CD8-positive, alpha-beta memory T cell (primary cell): ENCODE measurements at places on chromosomes 3 and 15. TPM values are rescaled to one million over a fixed set of nuclear protein-coding genes. Genes with fewer than 3 reads are reported as not detected.

DNA sequence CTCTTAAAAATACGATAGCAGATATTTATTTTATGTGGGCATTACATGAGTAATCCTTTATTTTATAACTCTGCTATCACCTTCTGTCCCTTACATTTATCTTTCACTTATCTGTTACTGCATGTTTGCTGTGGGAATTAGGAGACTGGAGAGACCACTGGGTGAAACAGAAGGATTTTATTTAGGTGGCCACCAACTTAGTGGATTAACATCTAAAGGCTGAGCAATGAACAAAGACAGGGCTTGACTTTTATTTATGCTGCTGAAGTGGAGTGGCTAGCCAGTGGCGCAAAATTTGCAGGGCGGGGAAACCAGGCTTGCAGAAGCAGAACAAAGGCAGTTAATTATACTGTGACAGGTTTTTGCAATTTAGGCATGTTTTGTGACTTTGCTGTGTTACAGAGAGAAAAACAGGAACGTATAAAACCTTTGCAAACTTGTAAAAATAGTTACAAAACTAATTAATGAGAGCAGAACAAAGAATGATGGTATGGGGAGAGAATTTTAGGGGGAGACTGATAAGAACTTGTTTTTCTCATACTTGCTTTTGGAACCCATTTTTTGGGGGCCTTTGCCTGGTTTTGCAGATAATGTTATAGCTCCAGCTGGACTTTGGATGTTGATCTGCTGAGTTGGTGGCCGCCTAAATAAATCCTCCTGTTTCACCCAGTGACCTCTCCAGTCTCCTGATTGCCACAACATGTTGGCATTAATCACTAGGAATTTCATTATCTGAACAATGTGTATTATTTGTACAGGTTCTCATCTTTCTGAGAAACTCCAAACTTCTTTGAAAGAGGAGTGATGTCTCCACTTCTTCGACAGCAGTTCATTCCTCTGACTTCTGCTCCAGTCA lies 18.0 kb downstream of the KLHL24 start:
- DNase-seq, result no peak
- no peak overlapping the region for H3K27ac ChIP-seq
- peaks cover 17% of the 10 kb centered on the region for H3K36me3 ChIP-seq
- H3K4me1 ChIP-seq, result no peaks in the 10 kb centered on the region

- H3K4me3 ChIP-seq, result no peak overlapping the region
- DNase-seq, result no peak
- H3K36me3 ChIP-seq, result no peaks in the 10 kb centered on the region
- H3K27me3 ChIP-seq, result no peaks in the 10 kb centered on the region
- no peak overlapping the region for H3K27ac ChIP-seq
Observed at GRCh38 chr3:34584971-34585370, 786.5 kb downstream of the PDCD6IP start.

GRCh38 chr3:5058471-5058951 lies 63.6 kb upstream of the ARL8B start:
- H3K4me1 ChIP-seq, result no peaks in the 10 kb centered on the region
- no peak overlapping the region for H3K27ac ChIP-seq
- no peaks in the 10 kb centered on the region for H3K27me3 ChIP-seq
- no peak overlapping the region for H3K4me3 ChIP-seq
- no peaks in the 10 kb centered on the region for H3K36me3 ChIP-seq

DNA sequence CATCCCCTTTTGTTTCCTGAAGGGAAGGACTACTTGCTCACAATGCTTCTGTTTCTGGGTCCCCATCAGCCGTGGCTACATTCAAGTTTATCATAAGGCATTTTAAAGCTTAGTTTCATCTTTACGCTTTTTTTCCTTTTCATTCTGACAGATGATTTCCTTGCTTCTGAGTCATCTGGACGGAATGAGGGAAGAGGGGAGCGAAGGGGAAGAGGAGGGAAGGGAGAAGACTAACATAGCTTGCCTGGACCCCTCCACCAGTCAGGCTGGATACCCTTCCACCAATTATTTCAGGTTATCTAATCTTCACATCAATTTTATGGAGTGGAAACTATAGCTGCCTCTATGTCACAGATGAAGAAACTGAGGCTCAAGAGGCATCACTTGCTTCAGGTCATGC lies 27.6 kb downstream of the FAM3D start:
- H3K4me1 ChIP-seq, result no peaks in the 10 kb centered on the region
- H3K27me3 ChIP-seq, result no peaks in the 10 kb centered on the region
- H3K4me3 ChIP-seq, result no peak overlapping the region
- no peak for DNase-seq

- no peak overlapping the region for H3K27ac ChIP-seq
- H3K4me1 ChIP-seq, result no peaks in the 10 kb centered on the region
- H3K4me3 ChIP-seq, result no peak overlapping the region
- H3K36me3 ChIP-seq, result no peaks in the 10 kb centered on the region
- DNase-seq, result no peak
Observed at GRCh38 chr15:47484059-47484458, 233.2 kb upstream of the SEMA6D start.

DNA sequence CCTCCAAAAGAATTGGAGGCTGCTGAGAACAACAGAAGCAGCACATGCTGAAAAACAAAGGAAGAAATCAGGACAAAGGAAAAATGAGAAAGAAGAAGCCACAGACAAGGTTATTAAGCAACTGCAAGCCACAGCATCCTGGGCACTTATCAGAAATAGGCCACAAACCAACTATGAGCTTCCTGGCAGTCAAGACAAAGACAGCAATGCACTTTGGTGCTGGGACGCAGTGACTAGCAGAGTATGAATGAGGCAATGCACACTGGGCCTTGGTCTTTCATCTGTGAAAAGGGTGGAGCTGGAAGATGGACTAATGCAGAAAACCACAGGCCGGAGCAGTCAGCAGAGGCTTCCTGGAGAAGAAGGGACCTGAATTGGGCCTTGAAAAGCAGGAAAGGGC lies 56.0 kb upstream of the LINGO1 start:
- no peaks in the 10 kb centered on the region for H3K36me3 ChIP-seq
- no peaks in the 10 kb centered on the region for H3K4me1 ChIP-seq
- no peak overlapping the region for H3K4me3 ChIP-seq
- H3K27ac ChIP-seq, result no peak overlapping the region
- no peak for DNase-seq

DNA sequence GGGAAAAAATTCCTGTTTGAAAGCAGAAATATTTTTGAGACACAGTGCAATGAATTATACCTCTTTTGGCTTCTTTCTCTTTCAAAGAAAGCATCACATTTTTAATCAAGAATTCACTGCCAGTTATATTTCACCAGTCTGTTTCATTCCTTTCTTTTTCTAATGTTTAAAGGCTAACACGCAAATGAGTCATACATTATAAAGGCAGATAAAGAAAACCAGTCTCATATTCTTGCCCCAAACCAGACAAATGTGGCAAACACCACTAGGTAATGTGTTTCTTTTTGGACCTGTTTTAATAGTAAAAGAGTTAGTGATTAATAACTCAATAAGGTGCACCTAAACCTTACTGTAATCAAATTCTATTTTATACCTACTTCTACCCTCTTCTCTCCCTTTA lies 83.8 kb downstream of the PLOD2 start:
- H3K27ac ChIP-seq, result no peak overlapping the region
- H3K4me1 ChIP-seq, result no peaks in the 10 kb centered on the region
- DNase-seq, result no peak

GRCh38 chr3:3082234-3082924 lies 27.8 kb downstream of the IL5RA start:
- H3K36me3 ChIP-seq, result no peaks in the 10 kb centered on the region
- no peaks in the 10 kb centered on the region for H3K27me3 ChIP-seq
- no peaks in the 10 kb centered on the region for H3K4me1 ChIP-seq

DNA sequence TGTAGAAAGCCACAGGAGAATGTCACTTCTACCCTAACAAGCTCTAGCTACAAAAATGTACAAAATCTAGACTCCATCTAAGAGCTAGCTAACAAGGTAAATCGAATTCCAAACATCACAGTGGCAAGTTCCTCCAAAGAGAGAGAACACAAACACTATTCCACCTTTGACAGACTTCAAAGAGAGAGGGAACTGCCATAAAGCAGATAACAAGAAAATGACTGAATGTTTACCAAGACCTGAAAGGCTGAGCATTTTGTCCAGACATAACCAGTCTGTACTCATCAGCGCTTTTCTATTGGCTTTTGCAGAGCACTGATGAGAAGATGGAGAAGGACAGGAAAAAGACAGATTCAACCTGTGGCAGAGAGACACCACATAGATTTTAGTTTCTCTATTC lies 1419.6 kb upstream of the ALCAM start:
- no peaks in the 10 kb centered on the region for H3K36me3 ChIP-seq
- H3K4me1 ChIP-seq, result no peaks in the 10 kb centered on the region
- DNase-seq, result no peak
- no peak overlapping the region for H3K27ac ChIP-seq

- no peaks in the 10 kb centered on the region for H3K27me3 ChIP-seq
- H3K27ac ChIP-seq, result no peak overlapping the region
- no peaks in the 10 kb centered on the region for H3K36me3 ChIP-seq
Observed at GRCh38 chr3:13198264-13198879, 125.1 kb upstream of the IQSEC1 start.

DNA sequence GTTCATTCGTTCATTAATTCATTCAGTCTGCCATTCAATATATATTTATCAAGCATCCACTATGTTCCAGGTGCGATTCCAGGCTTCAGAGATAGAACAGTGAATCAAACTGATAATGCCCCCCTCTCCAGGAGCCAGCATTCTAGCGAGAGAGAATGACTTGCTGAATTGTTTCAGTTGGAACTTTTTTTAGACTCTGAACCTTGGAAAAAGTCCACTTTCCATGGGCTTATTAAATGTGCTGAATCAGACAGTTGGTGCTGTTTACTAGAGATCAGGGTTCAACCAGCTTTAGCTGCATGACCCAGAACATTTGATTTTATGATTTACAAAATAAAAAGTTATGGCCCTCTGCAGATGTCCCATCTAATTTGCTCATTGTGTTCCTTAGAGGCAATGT lies 213.2 kb downstream of the THSD4 start:
- no peak overlapping the region for H3K4me3 ChIP-seq
- DNase-seq, result no peak

DNA sequence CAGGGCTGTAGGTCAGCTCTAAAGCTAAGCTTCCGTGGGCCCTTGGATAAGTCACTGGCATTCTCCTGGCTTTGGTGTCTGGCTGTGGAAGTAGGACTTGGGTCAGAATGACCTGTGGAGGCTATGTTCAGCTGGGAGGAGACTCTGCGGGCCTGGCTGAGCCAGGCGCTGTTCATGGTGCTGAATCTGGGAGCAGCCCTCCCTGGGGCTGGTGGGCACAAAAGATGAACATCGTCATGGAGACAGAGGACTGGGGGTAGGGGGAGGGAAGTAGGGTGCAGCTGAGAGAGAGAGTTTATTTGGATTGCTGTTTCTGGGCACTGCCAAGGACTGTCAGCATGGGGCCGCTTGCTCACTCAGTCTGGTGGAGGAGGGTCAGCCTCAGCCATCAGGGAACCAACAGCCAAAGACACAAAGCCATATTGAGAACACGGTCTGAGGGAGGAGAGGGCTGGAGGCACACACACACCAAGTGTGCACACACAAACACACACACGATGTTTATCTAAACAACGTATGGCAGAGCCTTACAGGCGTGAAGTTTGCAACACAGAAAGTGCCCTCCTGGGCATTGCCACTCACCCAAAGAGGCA lies 120.7 kb upstream of the LINGO1 start:
- no peak for DNase-seq
- no peaks in the 10 kb centered on the region for H3K4me1 ChIP-seq
- no peak overlapping the region for H3K27ac ChIP-seq
- H3K27me3 ChIP-seq, result no peaks in the 10 kb centered on the region
- no peak overlapping the region for H3K4me3 ChIP-seq
- H3K36me3 ChIP-seq, result no peaks in the 10 kb centered on the region

GRCh38 chr15:95596496-95596895 lies 734.0 kb upstream of the NR2F2 start:
- no peak for DNase-seq
- no peaks in the 10 kb centered on the region for H3K27me3 ChIP-seq
- no peaks in the 10 kb centered on the region for H3K4me1 ChIP-seq
- no peak overlapping the region for H3K27ac ChIP-seq
- H3K4me3 ChIP-seq, result no peak overlapping the region
- H3K36me3 ChIP-seq, result no peaks in the 10 kb centered on the region

DNA sequence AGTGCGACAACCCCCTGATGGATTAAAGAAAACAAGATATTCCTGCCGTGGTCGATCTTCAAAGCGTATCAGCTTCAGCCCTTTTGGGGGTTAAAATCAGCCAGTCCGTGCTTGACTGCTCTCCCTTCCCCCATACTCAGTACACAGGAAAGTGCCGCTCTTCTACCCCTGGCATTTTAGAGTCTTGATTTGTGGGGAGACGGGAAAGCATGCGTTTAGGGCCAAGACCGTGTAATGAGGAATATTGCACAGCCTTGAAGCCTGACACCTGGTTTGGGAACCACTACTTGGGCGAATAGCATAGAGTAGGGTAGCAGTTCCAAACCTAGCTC lies 540 bp upstream of the EDC3 start:
- H3K27ac ChIP-seq, result peak overlapping the region; percentile 71
- H3K27me3 ChIP-seq, result no peaks in the 10 kb centered on the region
- no peak for DNase-seq

GRCh38 chr3:151918253-151919029 lies 45.0 kb downstream of the SUCNR1 start:
- no peak overlapping the region for H3K27ac ChIP-seq
- DNase-seq, result peak; percentile 4
- H3K4me1 ChIP-seq, result no peaks in the 10 kb centered on the region
- no peaks in the 10 kb centered on the region for H3K27me3 ChIP-seq

GRCh38 chr15:53378096-53378800 lies 381.2 kb downstream of the WDR72 start:
- H3K27ac ChIP-seq, result no peak overlapping the region
- H3K36me3 ChIP-seq, result no peaks in the 10 kb centered on the region
- no peak overlapping the region for H3K4me3 ChIP-seq
- no peak for DNase-seq
- no peaks in the 10 kb centered on the region for H3K27me3 ChIP-seq

- H3K27me3 ChIP-seq, result no peaks in the 10 kb centered on the region
- no peaks in the 10 kb centered on the region for H3K4me1 ChIP-seq
- no peak overlapping the region for H3K4me3 ChIP-seq
- DNase-seq, result no peak
- no peaks in the 10 kb centered on the region for H3K36me3 ChIP-seq
Observed at GRCh38 chr3:5520237-5520636, 332.7 kb downstream of the EDEM1 start.

- H3K4me1 ChIP-seq, result peaks cover 45% of the 10 kb centered on the region
- peaks cover 13% of the 10 kb centered on the region for H3K36me3 ChIP-seq
- no peaks in the 10 kb centered on the region for H3K27me3 ChIP-seq
- no peak overlapping the region for H3K27ac ChIP-seq
Observed at GRCh38 chr3:14139771-14140170, 14.9 kb downstream of the TMEM43 start.

The XCR1 gene
- total RNA-seq, result not detected

The AGTR1 gene
- total RNA-seq, result not detected

The BCHE gene
- not detected for total RNA-seq

The KCNAB1 gene
- not detected for total RNA-seq

The KCNH8 gene
- not detected for total RNA-seq

The FANCD2OS gene
- total RNA-seq, result not detected

The RTP2 gene
- total RNA-seq, result not detected

The PSTPIP1 gene
- 123 TPM for total RNA-seq

The SAMMSON gene
- total RNA-seq, result not detected

The TIPARP gene
- 36.0 TPM for total RNA-seq

The SI gene
- total RNA-seq, result not detected

The PGBD4 gene
- 2.8 TPM for total RNA-seq

The GNB4 gene
- 1.5 TPM for total RNA-seq

The FGD5 gene
- total RNA-seq, result not detected

The GOLGA8T gene
- not detected for total RNA-seq
